Activated T-cell treated with anti-CD3 and anti-CD28 coated beads for 4 hours (primary cell): ENCODE measurements at places on chromosomes 6 and 20.

GRCh38 chr6:28215425-28215824, 9.7 kb upstream of the ZSCAN9 start:
- no peak for DNase-seq

DNA sequence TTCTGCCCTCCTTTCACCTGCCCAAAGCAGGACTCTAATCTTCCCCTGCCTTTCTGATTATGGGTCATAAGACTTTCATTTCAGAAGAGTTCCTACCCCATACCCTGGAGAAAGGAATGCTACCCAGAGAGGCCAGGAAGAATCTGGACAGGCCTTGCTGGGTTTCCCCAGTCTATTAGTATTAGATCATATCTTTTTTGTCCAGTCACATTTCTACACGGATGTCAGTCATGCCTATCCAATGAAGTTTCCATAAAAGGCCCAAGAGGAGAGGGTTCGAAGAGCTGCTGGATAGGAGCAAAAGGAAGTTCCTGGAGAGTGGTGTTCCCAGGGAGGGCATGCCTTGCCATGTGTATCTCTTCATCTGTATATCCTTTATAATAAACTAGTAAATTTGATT, 3.2 kb downstream of the POLH start:
- DNase-seq = no peak

- no peak for DNase-seq
Observed at GRCh38 chr20:1449370-1449769, 17.3 kb downstream of the NSFL1C start.

DNA sequence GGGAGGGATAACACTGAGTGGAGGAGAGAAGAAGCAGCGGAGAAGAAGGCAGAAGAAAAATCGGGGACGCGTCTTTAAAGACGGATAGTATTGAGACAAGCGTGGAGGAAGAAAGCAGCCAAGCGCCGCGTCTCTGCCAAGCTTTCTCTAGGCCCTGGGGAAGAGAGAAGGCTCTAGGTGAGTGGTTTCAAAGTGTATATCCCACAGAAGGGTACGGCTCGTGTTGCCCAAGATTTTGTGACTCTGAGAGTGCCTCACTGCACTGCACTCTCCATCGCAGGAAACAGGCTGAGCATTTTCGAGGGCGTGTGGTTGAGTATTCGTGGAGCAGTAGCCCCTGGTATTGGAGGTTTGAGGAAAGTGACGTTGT, 185.4 kb downstream of the TRIM27 start:
- no peak for DNase-seq

DNA sequence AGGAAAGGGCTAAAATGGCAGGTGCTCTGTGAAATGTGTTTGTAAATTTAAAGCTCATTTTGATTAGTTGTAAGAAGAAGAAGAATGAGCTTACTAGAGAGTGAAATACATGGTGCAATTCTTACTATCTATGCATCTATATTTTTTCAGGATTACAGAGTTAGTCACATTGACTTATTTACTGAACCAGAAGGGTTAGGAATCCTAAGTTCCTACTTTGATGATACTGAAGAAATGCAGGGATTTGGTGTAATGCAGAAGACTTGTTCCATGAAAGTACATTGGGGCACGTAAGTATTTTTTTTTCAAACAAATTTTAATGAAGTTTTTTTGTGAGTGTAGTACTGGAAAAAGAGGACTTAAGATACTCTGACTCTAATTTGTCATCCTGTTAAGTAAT, 99.3 kb downstream of the RTN4IP1 start:
- DNase-seq = no peak

- no peak for DNase-seq
Observed at GRCh38 chr20:37473249-37474000, 47.6 kb upstream of the NNAT start.
